ENCODE measurements at places on chromosomes 12 and 14.

GRCh38 chr14:32697704-32698103 lies 241.0 kb upstream of the NPAS3 start:
- H3K27ac ChIP-seq = no peak overlapping the region
- no peak overlapping the region for H3K4me3 ChIP-seq
- H3K4me1 ChIP-seq = no peaks in the 10 kb centered on the region
- DNase-seq = no peak
- no peaks in the 10 kb centered on the region for H3K36me3 ChIP-seq

DNA sequence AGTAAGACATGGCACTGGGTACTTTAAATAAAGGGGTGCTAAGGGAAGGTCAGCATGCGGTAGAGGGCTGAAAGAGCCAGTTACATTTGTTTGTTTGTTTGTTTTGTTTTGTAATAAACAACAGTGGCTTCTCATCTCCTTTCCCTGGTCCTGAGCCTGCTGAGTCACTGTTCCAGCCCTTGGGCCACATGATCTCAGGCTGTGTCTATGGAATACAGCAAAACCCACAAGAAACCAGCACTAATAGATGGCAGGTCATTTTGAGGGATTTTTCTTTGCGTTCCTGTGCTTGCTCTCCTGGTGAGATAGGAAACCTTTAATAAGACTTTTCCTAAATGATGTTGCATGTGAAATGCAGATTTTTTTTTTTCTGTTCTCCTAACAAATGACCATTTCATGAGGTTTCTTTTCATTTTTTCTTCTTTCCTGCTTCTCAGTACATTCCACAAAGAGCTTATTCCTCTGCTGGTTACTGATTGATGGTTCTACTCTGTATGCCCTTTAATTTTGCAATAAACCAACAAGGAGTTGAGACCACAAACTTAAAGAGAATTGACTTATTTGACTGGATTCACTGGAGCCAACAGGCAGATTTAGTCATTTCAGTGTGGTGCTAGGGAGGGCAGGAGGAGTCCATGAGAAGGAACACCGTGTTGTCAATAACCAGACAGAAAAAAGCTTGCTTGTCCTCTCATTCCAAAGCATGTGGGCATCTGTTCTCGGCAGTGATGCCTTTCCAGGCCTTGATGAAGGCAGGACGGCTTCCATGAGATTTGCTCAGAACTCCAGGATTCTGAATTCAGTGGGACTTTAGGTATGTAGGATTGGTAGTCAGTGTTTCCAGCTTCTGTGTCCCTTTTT lies 459.2 kb downstream of the RAD51B start:
- no peaks in the 10 kb centered on the region for H3K4me1 ChIP-seq
- H3K4me3 ChIP-seq = no peak overlapping the region
- no peaks in the 10 kb centered on the region for H3K36me3 ChIP-seq

- H3K27me3 ChIP-seq = no peaks in the 10 kb centered on the region
- no peak overlapping the region for H3K27ac ChIP-seq
- no peaks in the 10 kb centered on the region for H3K36me3 ChIP-seq
- no peak overlapping the region for H3K4me3 ChIP-seq
These were observed 251.3 kb downstream of the SLC16A7 start for GRCh38 chr12:59847127-59847526.

DNA sequence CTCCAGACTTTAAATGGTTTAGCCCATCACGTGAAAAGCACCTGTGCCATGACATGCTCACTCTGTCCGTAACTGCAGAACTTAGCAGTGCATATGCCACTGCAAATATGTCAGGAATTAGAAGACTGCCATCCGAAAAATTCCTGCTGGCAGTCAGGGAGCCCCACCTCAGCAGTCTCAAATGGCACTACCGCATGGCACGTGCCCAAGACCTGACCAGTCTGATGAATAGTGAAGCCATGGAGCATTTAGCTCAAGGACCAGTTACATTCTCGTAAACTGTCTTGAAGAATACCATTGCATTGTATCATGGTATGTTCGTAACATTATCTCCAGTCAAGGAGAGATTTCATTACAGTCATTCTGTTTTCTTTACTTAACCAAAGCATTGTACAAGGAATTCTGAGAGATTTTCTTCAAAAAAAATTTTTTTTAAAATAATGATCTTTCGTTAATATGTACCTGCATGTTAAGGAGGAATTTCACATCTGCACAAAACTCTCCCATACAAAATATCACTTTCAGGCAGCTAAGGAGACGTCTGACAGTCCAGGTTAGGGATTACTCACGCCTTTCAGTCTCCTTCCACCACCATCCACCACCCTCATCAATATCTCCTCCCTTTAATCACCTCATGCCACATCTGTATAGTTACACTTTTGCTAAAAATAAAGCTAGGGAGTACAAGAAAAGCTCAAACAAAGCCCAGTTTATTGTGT lies 138.5 kb downstream of the ANO2 start:
- H3K27me3 ChIP-seq = peaks cover 27% of the 10 kb centered on the region
- no peak overlapping the region for H3K27ac ChIP-seq
- H3K4me1 ChIP-seq = no peaks in the 10 kb centered on the region
- H3K4me3 ChIP-seq = no peak overlapping the region
- H3K36me3 ChIP-seq = no peaks in the 10 kb centered on the region

- no peak for DNase-seq
- peaks cover 16% of the 10 kb centered on the region for H3K4me1 ChIP-seq
- H3K27me3 ChIP-seq = no peaks in the 10 kb centered on the region
- H3K4me3 ChIP-seq = no peak overlapping the region
These were observed 199.1 kb upstream of the KRR1 start for GRCh38 chr12:75710361-75711069.

DNA sequence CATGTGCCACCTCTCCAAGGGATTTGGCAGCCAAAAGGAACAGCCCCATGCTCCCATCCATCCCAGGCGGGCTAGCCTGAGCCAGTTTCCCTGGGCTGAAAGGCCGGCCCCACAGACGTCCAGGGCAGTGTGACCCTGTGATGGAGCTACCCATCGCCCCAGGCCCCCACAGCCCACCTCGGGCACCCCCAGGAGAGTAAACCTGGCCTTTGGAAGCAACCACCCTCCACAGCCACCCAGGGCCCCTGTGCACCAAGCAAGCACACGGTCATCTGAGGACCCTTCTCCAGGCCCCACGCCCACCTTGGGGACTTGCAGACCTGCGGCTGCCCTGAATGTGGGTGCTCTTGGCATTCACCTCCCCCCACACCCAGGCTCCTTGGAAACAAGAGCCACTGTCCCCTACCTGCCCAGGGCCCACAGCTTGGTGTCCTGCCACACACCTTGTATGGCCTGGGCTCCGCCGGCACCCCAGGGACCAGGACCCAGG lies 8.4 kb downstream of the AHNAK2 start:
- peaks cover 84% of the 10 kb centered on the region for H3K4me1 ChIP-seq
- H3K4me3 ChIP-seq = peak overlapping the region; percentile 16
- DNase-seq = no peak
- H3K27ac ChIP-seq = peak overlapping the region; percentile 91

DNA sequence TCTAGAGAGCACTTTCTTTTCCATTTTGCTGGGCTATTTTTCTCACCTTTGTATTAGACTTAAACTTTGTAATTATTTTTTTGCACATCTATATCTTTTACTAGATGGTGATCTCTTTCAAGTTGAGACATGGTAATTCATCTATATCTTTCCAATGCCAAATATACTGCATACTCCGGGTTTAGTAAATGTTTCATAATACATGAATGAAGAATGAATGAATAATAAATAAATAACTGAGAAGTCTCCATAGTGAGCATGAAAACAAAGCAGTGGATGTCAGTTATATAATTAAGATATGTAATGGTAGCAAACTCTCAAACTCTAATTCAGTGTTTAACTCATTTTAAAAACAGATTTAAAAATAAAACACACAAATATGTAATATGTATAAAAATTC lies 342.5 kb upstream of the KITLG start:
- H3K4me1 ChIP-seq = no peaks in the 10 kb centered on the region
- H3K27me3 ChIP-seq = no peaks in the 10 kb centered on the region
- no peaks in the 10 kb centered on the region for H3K36me3 ChIP-seq
- no peak for DNase-seq
- H3K27ac ChIP-seq = no peak overlapping the region

GRCh38 chr12:81956468-81956860 lies 197.3 kb upstream of the PPFIA2 start:
- no peak overlapping the region for H3K4me3 ChIP-seq
- no peaks in the 10 kb centered on the region for H3K4me1 ChIP-seq
- no peak overlapping the region for H3K27ac ChIP-seq

GRCh38 chr12:115756804-115757203 lies 520.7 kb downstream of the MED13L start:
- no peaks in the 10 kb centered on the region for H3K4me1 ChIP-seq
- no peaks in the 10 kb centered on the region for H3K27me3 ChIP-seq
- H3K4me3 ChIP-seq = no peak overlapping the region
- no peaks in the 10 kb centered on the region for H3K36me3 ChIP-seq

DNA sequence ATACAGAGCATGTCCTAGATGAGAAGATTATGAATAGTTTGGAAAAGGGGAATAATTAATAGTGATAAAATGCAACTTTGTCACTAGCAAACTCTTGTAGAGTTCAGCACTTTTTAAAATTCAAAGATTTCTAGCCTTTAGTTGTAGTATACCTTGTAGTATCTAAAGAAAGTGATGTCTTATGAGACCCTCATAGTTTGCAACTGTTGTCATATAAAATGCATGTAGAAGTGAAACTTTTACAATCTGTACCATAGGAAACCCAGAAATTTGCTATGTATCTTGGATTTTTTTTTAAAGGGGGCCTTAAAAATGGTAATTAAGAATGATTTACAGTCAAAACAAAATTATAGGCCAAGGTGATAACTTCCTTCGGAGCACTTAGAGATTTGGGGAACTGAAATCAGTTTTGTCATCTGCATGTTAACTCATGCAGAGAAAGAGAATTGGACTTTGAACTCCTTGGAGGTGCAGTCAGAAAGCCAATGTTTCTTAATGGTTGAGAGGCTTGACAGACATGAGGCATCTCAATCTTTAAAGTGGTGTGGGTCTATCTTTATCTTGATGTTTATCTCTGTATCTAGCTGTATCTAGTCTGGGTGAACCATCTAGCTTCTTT lies 1.3 kb downstream of the LRRK2 start:
- H3K4me1 ChIP-seq = no peaks in the 10 kb centered on the region
- DNase-seq = no peak
- H3K4me3 ChIP-seq = peak overlapping the region; percentile 60
- H3K36me3 ChIP-seq = no peaks in the 10 kb centered on the region

DNA sequence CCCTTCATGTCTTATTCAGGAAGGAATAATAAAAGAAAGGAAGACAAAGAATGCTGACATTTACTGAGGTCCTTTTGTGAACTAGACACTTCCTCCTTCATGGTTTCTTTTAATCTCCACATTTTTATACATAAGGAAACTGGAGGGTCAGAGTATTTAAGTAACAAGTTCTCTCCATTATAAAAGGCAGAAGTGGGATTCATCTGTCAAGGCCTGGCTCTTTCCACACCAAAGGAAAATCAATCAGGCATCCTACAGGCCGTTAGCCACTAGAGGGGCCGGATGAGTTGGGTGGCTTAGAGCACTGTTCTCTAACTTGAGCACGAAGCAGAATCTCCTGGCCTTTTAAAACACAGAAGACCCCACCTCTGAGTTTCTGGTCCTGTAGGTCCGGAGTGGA lies 36.8 kb upstream of the NINJ2 start:
- H3K27ac ChIP-seq = no peak overlapping the region
- no peaks in the 10 kb centered on the region for H3K4me1 ChIP-seq
- no peak overlapping the region for H3K4me3 ChIP-seq
- no peaks in the 10 kb centered on the region for H3K27me3 ChIP-seq

GRCh38 chr14:100019156-100019744 lies 46.0 kb upstream of the EVL start:
- peaks cover 15% of the 10 kb centered on the region for H3K4me1 ChIP-seq
- H3K36me3 ChIP-seq = no peaks in the 10 kb centered on the region
- H3K27me3 ChIP-seq = no peaks in the 10 kb centered on the region
- no peak for DNase-seq

GRCh38 chr12:3882896-3883564 lies 9.8 kb upstream of the PARP11 start:
- H3K4me3 ChIP-seq = no peak overlapping the region
- no peaks in the 10 kb centered on the region for H3K27me3 ChIP-seq
- no peak overlapping the region for H3K27ac ChIP-seq
- no peaks in the 10 kb centered on the region for H3K36me3 ChIP-seq
- peak; percentile 55 for DNase-seq
- H3K4me1 ChIP-seq = no peaks in the 10 kb centered on the region

All from stomach (tissue), 19 donors.